ENCODE measurements at places on chromosomes 12 and 14.
A peak's percentile ranks its signal among the peaks of the same experiment; 100 is the strongest.

DNA sequence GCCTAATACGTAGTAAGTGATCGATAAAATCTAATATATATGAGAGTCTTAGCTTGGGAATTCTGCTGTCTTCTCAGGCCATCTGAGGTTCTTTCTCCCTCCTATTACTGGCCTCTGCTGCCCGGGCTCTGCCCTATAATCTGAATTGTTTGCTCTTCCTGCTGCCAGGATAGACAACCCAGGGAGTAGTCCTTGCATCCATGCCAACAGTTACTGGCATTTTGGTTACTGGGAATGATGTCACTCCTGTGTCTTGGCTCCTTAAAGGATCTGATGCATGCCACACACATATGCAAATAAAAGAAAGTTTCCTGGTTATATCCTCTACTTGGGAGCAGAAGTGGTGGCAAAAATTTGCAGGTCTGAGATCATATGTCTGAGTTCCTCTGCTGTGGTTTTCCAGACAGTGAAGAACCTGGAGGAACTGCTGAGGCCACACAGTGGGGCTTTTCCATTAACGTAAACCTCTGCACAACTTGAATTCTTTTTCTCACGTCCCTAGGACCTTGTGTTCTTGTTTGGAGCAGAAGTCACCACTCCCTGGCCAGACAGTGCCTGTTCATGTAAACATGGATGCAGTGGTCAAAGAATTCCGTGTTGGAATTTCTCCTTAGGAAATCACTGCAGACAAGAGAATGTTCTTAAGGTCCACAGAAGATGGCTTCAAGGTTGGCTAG is 320.6 kb upstream of the TBX3 start:
- DNase-seq, result no peak

DNA sequence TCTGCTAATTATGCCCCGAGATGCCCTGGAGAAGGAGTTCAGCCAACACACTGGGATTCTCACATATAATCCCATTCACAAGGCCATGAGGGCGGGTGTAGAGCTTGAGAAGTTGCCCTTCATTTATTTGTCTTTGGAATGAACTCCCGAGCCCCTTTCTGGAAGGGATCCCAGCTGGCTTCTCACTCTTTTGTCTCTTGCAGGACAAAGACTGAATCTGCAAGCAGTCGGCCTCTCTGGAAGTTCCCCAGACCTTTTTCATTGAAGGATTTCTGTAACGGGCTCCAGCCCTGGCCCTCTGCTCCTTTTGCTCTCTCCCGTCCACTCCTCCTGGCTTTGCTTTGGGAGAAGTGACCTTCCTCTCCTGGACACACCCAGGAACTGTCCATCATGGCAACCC is 163.3 kb upstream of the SFSWAP start:
- no peak for DNase-seq

DNA sequence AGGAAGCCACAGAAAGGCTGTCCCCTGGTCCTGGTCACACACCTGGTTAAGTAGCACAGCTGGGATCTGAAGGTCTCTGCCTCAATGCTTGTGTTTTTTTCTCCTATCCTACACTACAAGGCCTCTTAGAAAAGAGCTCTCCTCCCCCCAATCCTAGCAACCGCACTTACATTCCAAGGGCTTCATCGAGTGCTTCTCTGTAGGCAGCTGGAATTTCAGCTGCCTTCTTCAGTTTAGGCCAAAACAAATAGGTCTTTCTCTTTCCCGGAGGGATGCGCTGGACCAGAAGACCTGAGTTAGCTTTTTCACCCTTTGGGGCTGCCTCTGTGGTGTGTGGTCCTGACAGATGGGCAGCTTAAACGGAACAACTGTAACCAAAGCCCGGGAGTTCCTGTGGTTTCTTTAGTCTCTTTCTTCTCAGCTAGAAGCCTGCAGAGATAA is 109.7 kb downstream of the GPATCH2L start:
- no peak for DNase-seq

- no peak for DNase-seq
Measured at GRCh38 chr14:73237219-73237785, at the start of gene PAPLN. PAPLN (plus strand) TSS chr14:73237506; CDS start chr14:73239779, 2,273 bp downstream.

GRCh38 chr14:104972301-104973134 is 5.7 kb downstream of the AHNAK2 start:
- DNase-seq, result peak; percentile 54

GRCh38 chr12:63308671-63309070 is 157.7 kb upstream of the AVPR1A start:
- DNase-seq, result no peak

DNA sequence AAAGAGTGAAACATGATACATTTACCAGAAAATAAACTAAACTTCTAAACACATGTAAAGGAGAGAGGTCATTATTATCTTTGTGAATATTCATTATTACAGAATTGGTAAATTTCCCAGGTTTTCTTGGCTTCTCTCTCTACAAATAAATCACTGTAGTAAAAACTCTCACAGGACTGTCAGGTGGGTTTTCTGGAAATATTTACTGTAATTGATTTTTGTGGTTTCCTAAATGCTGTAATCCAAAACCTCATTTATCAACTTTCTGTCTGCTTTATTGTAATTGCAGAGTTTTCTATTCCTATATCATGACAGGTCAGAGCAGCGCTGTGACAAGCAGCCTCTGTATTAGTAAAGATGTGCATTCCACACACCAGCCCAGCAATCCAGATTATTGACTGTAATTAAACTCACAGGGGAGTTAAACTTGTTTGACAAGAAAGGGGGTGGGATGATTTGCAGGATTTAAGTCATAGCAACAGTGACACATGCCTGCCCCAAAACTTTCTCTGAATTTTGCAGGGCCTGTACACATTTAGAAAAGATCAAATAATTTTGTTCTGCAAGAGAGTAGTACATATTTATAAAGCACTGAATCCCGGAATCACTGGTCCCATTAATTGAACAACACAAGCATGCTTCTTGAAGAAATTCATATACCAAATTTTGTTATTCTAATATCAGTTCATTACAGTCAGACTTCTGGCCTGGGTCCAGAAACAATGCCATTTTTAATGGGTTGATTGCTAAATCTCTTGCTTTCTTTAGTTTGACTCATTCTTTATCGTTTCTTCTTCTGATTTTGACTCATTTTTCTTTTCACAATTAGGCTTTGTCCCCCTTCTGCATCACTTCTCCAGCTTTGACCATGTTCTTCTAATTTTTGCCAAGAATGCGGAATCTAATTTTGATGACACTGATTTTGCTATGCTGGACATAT is 42.2 kb downstream of the PTPRO start:
- DNase-seq, result peak; percentile 37

GRCh38 chr14:66758031-66758613 is 250.2 kb downstream of the GPHN start:
- DNase-seq, result no peak

Measured in COR-L47 (cell line).